Left kidney (tissue), 8 donors: ENCODE measurements at places on chromosomes 13 and 19. TPM values are rescaled to one million over a fixed set of nuclear protein-coding genes. Genes with fewer than 3 reads are reported as not detected.

LHFPL6 gene
- 31.4 TPM for polyA plus RNA-seq

- no peak for DNase-seq
These were observed 88.5 kb upstream of the SIAH3 start for GRCh38 chr13:45940061-45940460.

GRCh38 chr19:2351591-2351990, 8.5 kb upstream of the TMPRSS9 start:
- no peak for DNase-seq

GRCh38 chr19:10662384-10663251, 8.5 kb downstream of the ILF3 start:
- no peak for DNase-seq

GRCh38 chr19:17296273-17296672, 7.0 kb downstream of the ABHD8 start:
- DNase-seq: no peak

DNA sequence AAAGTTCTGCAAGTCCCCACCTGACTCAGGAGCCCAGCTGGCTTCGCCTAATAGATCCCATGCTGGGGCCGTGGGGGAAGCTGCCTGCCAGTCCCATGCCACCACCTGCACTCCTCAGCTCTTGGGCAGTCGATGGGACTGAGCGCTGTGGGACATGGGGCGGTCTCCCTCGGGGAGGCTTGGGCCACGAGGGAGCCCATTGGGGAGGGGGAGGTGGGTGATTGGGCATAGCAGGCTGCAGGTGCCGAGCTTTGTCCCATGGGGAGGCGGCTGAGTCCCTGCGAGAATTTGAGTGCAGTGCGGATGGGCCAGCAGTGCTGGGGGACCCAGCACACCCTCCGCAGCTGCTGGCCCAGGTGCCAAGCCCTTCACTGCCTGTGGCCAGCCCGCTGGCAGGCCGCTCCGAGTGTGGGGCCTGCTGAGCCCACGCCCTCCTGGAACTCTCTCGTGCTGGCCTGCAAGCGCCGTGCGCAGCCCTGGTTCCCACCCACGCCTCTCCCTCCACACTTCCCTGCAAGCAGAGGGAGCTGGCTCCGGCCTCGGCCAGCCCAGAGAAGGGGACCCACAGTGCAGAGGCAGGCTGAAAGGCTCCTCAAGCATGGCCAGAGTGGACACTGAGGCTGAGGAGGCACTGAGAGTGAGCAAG, 467.3 kb downstream of the IRS2 start:
- no peak for DNase-seq

GRCh38 chr19:40414542-40415535, 1.7 kb upstream of the PRX start:
- no peak for DNase-seq

- no peak for DNase-seq
These were observed 72.4 kb downstream of the KDM4B start for GRCh38 chr19:5041168-5041912.

DNA sequence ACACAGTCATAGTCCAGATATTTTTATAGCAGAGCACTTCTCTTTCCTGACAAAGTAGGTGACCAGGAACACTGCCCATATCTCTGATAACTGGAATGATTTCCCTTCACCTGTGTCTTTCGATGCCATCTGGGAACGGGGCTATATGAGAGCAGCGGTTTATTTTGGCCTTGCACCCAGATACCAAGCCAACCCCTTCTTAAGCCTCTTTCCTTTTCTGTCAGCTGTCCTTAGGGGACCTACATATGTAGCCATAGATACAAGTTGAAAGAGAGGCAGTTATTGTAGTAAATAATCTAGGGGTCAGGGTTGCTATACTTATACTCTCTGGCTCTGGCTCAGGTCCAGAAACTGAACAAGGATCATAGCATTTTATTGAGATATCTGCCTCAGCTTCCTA, 128.8 kb downstream of the NHLRC3 start:
- DNase-seq: no peak

- no peak for DNase-seq
These were observed 1209.7 kb upstream of the PCDH9 start for GRCh38 chr13:68439817-68440216.

HSPB6 gene
- 19.7 TPM for polyA plus RNA-seq

- DNase-seq: no peak
These were observed 699 bp downstream of the RCBTB2 start for GRCh38 chr13:48532256-48532505.

CDC42EP5 gene
- polyA plus RNA-seq: 13.0 TPM

- DNase-seq: no peak
These were observed 8.8 kb upstream of the DACH1 start for GRCh38 chr13:71875823-71876222.

THSD8 gene
- polyA plus RNA-seq: 5.4 TPM

CACNG8 gene
- polyA plus RNA-seq: 0.33 TPM

DNA sequence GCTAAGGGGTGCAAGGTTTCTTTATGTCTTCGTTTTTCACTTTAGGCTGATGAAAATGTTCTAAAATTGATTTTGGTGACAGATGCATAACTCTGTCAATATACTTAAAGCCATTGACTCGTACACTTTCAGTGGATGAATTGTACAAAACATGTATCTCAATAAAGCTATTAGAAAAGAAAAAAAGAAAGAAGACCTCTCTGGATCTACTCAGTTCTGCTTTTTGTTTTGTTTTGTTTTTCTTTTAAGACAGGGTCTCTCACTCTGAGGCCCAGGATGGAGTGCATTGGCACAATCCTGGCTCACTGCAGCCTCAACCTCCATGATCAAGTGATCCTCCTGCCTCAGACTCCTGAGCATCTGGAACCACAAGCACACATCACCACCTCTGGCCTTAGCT, 3.5 kb downstream of the SIGLEC5 start:
- no peak for DNase-seq

DNA sequence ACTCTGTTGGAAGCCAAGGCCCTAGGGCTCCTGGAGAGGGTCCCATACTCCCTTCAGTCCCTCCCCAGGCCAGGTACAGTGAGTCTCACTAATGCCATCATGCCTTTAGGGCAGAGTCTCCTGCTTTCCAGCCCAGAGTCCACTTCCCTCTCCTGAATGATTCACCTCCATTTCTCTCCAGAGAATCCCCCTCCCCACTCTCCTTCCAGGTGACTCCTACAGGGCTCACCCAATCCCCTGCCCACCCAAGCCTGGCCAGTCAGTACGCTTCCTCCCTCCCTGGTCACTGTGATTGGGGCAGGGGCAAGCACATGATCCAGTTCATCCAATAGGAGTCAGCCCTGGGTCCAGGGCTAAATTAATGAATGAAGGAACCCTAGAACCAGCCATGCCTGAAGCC, 35.0 kb upstream of the PNMA8B start:
- DNase-seq: no peak

DNA sequence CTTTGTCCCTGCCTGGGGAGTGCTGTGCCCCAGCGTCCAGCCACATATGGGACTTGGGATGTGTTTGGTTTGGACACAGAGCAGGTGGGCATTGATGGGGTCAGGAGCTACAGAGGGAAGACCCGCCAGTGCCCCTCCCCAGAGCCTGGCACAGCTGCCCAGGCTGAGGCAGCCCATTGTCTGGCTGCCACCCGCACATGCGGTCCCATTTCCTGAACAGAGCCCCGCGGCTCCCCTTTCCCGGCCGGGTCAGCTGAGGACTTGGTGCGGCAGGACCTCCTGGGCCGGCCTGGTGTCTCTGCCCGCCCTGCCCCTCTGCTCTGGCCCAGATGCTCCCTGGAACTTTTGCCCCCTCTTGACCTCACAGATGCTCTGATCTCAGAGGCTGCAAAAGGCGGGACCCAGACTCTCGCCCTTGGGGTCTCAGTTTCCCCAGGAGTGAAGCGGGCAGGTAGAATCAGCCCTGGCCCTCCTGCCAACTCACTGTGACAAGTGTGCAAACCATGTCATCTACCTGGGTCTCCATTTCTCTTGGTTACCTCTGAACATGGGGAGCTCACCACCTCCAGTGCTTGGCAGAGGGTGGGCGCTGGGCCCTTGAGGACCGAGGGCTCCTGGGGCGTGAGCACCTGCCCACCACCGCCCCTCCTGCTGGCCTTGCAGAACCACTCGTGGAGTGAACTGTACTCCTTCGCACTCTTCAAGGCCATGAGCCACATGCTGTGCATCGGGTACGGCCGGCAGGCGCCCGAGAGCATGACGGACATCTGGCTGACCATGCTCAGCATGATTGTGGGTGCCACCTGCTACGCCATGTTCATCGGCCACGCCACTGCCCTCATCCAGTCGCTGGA, 17.8 kb downstream of the HCN2 start:
- DNase-seq: no peak

DNA sequence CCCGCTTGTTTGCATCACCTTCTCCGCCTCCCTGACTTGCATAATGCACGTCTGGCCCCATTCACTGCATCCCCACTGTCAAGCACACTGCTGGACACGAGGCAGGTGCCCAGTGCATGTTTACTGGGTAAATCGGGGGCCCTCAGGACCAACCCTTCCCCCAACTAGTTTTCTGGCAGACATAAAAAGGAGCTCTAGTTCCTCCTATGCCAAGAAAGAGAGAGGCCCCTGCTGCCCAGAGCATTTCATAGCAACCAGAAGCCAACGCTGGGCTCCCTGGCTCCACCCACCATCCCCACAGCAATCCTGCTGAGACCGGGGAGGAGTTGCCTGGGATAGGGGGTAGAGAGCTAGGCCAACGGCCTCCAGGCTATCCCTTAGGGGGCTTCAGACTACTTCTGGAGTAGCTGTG, 23.2 kb downstream of the ANKRD27 start:
- DNase-seq: no peak

DNA sequence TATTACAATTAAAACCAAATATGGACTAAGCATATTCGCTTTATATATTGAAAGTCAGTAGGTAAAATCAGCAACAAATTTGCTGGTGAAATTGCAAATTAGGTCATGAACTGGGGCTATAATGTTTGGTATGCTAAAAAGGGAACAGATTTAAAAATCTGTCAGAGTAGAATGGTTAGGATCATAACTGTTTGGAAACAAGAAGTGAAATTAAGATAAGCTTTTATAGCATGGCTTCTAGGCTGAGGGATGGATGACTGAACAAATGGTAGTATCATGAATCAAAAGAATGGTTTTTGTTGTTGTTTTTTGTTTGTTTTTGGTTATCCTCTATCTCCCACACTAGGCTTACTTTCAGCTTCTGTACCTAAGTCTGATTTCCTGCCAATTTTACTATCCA, 1090.4 kb downstream of the PCDH9 start:
- DNase-seq: no peak

TMEM59L gene
- 2.5 TPM for polyA plus RNA-seq

DNA sequence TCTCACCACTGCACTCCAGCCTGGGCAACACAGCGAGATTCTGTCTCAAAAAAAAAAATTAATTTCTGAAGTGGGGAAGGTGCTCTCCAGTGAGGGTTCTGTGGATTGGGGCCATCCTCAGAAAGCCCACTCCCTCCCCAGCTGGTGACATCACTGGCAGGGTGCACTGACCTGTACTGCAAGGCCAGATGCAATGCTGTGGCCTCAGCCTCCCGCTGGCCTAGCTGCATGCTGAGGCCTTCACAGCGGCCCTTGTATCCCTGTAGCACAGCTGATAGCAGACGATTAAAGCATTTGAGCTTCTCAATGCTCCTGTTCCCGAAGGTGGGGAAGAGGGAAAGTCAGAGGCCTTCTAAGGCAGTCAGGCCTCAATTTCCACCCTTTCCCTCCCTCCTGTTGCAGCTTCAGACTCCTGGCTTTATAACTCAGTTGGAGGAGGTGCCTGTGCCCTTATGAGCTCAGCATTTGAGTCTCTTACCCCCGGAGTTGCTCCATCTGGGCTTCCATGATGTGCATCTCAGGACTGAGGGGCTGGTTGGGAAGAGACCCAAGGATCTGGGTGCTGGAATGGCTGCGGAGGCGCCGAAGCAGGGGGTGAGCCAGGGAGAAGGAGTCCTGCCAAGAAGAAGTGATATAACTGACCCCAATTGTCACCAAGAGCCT, 5.3 kb downstream of the USHBP1 start:
- DNase-seq: no peak

CCDC70 gene
- polyA plus RNA-seq: not detected

EBPL gene
- polyA plus RNA-seq: 41.9 TPM

DNA sequence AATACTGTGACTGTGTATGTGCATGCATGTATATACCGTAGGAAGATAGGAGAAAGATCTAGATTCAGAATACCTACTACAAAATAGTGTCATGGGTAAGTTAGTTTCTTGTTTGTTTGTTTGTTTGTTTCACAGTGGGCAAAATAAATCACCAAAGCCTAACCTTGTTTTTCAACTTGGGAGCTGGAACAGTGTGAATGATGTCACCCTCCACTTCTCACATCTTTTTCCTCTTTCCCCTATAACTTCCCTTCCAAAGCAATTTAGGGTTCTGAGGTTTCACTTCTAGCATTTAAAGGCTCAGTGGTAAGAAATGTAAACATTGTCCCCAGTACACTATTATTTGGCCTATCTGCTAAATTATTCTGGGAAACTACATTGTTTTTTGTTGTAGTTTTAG, 5.4 kb downstream of the KCTD4 start:
- DNase-seq: no peak

KLK12 gene
- polyA plus RNA-seq: not detected

NLRP4 gene
- polyA plus RNA-seq: not detected

RXFP2 gene
- 1.3 TPM for polyA plus RNA-seq

DNA sequence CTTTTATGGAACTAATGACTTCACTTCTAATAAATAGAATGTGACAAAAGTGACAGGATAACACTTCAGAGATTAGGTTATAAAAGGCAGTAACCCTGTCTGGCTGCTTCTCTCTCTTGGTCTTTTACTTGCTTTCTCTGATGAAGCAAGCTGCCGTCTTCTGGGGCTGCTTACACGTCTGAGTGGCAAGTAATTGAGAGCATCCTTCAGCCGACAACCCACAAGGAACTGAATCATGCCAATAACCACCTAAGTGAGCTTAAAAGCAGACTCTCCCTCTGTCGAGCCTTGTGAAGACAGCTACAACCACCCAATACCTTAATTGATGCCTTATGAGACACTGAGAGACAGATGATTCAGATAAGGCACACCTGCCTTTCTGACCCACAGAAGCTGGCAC, 1091.2 kb downstream of the SLITRK1 start:
- no peak for DNase-seq

PDX1 gene
- polyA plus RNA-seq: not detected

- no peak for DNase-seq
These were observed 3.1 kb downstream of the CD320 start for GRCh38 chr19:8304841-8305621.

- no peak for DNase-seq
These were observed 9.2 kb downstream of the JOSD2 start for GRCh38 chr19:50501568-50502475.

GRCh38 chr19:7636691-7637373, at the start of gene STXBP2:
Gene STXBP2 (plus strand): TSS chr19:7637110. CDS start chr19:7637150, 40 bp downstream.
- peak; percentile 61 for DNase-seq

DNA sequence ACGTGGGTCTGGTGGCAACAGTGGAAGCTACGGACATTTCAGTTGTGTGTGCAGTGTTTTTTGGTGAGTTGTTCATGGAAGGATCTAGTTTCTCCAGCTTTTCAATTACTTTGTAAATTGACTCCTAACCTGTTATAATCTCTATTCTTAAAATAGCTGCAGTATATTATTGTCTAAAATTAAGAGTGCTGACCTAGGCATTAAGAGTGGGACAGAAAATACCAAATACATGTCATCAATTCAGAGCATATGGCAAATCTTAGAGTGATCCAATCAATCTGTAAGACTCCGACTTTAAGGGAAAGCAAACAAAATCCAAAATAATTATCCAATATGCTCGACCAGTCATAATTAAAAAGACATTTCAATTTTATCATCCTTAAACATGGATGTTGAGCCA, 338.1 kb upstream of the PCDH9 start:
- DNase-seq: no peak

- no peak for DNase-seq
These were observed 14.5 kb downstream of the FFAR2 start for GRCh38 chr19:35462476-35462953.

LCP1 gene
- 9.2 TPM for polyA plus RNA-seq

LRRC8E gene
- 2.0 TPM for polyA plus RNA-seq
